ENCODE measurements at places on chromosomes 7 and 10.

- DNase-seq: peak; percentile 4
Observed at GRCh38 chr10:23826421-23826820, 382.5 kb upstream of the KIAA1217 start.

DNA sequence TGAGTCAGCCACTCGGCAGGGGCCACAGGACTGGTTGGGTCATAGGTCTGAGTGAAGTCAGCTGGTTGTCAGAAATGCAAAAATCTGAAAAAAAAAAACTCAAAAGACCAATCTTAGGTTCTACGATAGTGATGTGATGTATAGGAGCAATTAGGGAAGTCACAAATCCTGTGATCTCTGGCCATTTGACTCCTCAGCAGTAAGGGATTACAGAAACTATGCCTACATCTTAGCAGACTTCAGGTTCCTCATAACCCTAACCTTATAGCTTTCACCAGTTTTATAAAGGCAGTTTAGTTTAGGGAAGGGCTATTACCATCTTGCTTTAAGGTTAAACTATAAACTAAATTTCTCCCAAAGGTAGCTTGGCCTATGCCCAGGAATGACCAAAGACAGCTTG lies 163.1 kb upstream of the HGF start:
- DNase-seq: no peak

DNA sequence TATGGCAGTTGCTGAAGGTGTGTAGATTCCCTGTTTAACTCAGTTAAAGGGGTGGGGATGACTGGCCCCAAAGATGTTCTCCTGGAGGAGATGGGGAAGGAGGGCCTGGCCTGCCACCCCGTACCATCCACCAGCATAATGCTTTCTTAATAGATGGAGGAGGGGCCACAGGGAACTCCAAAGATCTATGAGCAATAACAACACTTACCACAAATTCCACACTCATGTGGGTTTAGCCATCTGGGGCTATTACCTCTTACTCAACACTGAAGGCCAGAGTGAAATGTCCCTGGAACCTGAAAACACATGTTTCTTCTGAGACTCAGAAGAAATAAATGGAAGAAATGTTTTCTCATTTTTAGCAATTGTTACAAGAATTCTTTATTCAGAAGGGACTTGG lies 259.0 kb downstream of the CXCL12 start:
- DNase-seq: peak; percentile 81

- DNase-seq: no peak
Observed at GRCh38 chr7:108137993-108138392, 7.8 kb upstream of the LAMB4 start.

GRCh38 chr10:132551093-132551807 lies 13.7 kb downstream of the INPP5A start:
- DNase-seq: no peak

GRCh38 chr10:42939237-42939636 lies 137.6 kb upstream of the RET start:
- DNase-seq: no peak

DNA sequence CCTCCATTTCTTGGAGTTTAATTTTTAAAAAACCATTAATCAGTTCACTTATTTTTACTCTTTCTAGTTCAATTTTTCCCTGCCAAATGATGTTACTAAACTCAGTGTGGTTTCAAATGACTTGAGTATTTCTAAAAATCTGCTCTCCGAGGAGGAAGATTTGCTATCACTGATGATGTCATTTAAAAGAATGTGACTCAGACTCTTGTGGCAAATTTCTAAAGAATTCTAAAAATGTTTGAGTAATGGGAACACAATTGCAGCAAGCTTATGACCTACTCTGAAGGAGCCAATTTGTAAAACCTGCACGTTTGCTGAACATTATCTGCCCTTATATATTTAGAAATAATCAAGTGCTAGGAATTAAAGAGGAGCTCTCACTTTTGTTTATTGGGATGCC lies 88.6 kb downstream of the SPAG6 start:
- DNase-seq: peak; percentile 95

- no peak for DNase-seq
Observed at GRCh38 chr10:17248964-17249363, 20.9 kb downstream of the VIM start.

DNA sequence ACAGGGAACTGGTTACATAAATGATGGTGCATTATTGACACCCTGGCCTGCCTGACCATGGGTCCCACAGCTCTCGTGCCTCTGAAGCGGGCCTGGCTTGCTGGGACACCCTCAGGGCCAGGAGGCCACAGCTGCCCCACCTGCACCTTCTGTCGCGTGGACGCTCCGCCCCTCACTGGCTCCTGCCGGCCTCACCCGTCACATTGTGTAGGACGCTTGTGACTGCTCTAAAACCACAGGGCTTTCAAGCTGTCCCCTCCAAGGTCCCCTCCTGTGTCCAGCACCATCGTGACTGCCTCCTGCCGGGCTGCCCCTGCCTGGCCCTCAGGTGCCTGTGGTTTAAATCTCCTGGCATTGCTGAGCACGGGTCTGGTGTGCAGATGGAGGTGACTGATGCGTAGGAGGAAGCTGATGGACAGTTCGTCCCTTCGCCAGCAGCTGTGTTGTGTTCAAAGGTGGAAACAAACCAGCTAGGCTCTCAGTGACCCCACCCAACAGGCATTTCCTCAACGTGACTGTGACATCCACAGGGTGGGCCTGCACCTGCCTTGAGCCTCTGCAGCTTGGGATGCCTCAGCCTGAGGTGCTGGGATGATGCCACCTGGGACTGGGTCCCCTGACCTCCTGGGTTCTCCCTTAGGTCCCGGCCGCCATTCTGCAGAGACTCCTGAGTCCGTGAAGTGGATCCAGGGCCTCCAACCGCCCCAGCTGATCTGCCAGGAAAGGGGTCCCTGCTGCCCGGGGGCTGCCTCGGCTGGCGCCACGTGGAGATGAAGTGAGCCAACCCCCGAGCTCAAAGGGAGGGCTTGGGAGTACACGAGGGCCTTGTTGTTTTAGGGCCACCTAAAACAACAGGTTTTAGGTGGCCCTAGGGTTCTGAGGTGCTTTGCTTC lies 148.5 kb downstream of the WDR37 start:
- no peak for DNase-seq

GRCh38 chr10:95574649-95575365 lies 13.6 kb upstream of the SORBS1 start:
- no peak for DNase-seq

DNA sequence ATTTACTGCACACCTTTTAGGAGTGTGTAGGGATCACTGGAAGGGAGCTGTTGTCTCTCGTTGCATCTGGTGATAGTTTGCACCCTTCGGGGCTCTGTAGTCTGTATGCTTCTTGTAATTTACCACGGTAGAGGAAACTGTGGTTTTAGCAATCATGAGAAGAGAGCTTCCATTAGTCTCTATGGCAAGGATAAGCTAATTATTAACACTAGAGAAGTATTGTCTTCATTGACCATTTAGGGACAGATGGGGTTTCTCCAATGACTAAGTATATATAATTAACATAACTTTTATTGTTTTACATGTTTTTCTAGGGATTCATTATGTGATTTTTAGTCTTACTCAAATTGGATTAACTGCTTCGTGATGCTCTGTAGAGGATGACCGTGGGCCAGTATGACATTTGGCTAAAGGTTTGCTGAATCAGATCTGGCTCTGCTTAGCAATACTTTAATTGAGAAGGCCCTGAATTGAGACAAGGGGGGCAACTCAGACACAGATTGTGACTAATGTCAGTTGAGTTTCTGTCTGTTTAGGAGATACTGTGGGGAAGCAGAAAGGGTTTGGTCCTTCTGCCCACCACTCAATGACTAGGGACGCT lies 8.7 kb downstream of the SLC18A2 start:
- no peak for DNase-seq

GRCh38 chr7:157687158-157687557 lies 350.4 kb downstream of the DNAJB6 start:
- DNase-seq: no peak

GRCh38 chr7:77258014-77258413 lies 58.4 kb upstream of the FGL2 start:
- DNase-seq: peak; percentile 69

DNA sequence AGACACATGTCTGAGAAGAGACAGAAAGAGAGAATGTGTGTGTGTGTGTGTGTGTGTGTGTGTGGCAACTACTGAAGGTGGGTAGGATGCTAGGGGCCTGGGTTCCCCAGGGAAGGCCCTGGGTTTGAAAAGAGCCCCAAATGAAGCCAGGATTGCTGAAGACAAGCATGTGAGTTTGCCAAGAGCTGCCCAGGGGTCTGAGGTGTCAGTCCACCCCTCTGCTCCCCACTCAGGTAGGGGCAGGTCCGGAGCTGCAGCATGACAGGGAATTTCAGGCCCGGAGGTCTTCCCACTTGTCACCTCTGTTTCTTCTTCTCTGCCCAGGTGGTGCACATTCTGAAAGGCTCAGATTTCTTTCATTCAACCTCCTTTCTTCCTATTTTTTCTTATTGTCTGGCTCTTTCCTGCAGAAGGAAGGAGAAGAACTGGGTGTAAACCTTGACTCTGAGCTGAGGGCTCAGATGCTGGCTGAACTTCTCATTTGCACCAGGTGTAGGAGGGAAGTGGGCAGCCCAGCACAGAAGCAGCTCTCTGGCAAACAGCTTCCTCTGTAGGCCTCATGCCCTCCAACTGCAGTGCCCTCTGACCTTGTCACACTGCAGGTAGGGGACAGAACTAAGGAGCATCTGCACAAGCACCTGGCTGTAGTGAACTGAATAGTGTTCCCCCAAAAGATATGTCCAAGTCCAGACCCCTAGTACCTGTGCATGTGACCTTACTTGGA lies 79.6 kb upstream of the LRRC4 start:
- no peak for DNase-seq

GRCh38 chr10:1116696-1117280 lies 60.6 kb downstream of the WDR37 start:
- no peak for DNase-seq

Measured in amniotic epithelial cell (primary cell).